Islet precursor cell (in vitro differentiated cells): ENCODE measurements at places on chromosomes 6 and 20.

- DNase-seq = no peak
Observed at GRCh38 chr6:148218542-148219258, 123.9 kb upstream of the SASH1 start.

DNA sequence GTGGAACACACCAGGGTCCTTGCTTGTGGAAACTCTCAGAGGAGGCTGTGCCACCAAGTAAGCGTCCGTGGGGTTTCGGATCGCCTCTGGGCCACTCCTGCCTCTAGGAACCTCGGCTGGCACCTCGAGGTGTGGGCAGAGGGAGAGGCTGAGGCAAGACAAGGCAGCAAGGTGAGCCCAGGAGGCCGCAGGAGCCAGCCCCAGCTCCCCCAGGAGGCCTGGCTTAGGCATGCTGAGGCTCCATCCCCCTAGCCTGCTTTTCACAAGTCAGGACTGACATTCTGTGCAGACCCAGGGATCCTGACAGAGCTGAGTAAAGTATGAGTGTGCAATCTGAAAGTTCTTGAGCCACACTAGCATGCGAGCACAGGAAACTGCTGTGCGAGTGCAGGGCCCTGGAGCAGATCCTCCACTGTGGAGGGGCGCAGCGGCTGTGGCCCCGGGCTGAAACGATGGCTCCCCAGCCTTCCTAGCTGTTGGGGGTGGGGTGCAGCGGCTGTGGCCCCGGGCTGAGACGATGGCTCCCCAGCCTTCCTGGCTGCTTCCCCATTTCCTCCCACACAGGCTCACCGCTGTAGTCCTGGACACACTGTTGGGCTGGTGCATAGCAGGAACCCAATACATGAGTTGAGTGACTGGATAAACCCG is 75.2 kb upstream of the CD93 start:
- peak; percentile 47 for DNase-seq

GRCh38 chr6:12051861-12052368 is 39.8 kb downstream of the HIVEP1 start:
- no peak for DNase-seq

DNA sequence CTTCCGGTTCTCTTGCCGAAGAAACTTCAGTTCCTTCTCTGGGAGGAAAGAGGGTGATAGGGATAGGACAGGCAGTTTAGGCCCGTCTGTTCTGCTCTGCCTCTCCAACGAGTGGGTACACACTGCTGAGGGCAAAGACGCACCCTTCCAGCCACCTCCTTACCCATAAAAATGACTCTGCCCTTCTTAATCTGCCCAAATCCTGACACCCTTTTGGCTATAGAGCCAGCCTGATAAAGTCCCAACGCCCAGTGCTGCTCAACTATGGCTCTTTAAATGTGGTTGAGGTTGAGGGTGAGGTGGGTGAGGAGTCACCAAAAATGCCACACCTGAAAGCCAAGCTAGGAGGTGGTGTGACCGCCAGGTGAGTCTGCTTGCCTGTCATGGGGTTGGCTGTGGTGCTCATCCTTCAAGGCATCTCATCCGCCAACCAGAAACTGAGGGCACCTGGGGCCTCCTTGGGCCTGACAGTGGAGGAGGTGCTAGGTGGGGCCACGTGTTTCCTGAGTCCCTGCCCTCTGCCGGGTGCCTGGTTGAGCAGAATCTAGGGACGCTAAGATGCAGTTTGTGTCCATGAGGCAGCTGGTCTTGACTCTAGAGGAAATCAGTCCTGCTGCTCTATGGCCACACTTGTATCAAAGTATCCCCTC is 16.3 kb downstream of the CCDC167 start:
- DNase-seq = no peak

DNA sequence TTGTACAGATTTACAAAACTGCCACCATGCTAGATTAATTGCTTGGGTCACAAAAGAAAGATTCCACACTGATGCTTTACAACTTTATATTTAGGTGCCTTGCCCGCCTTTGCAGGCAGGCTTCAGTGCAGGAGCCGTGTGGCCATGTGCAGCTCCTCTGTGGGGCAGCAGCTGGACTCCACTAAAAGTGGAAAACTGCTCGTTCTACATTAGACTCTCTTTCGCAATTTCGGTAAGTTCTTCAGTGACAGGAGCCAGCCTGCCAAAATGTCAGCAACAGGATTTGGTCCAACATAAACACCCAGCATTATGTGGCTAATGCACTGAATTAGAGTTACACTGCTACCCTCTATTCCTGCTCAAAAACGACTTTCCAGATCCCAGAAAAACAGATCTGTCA is 174.4 kb upstream of the KCNK16 start:
- DNase-seq = no peak

- peak; percentile 67 for DNase-seq
Observed at GRCh38 chr6:34276881-34277762, 28.3 kb upstream of the SMIM29 start.

- no peak for DNase-seq
Observed at GRCh38 chr6:139364302-139364981, 10.0 kb downstream of the CITED2 start.

DNA sequence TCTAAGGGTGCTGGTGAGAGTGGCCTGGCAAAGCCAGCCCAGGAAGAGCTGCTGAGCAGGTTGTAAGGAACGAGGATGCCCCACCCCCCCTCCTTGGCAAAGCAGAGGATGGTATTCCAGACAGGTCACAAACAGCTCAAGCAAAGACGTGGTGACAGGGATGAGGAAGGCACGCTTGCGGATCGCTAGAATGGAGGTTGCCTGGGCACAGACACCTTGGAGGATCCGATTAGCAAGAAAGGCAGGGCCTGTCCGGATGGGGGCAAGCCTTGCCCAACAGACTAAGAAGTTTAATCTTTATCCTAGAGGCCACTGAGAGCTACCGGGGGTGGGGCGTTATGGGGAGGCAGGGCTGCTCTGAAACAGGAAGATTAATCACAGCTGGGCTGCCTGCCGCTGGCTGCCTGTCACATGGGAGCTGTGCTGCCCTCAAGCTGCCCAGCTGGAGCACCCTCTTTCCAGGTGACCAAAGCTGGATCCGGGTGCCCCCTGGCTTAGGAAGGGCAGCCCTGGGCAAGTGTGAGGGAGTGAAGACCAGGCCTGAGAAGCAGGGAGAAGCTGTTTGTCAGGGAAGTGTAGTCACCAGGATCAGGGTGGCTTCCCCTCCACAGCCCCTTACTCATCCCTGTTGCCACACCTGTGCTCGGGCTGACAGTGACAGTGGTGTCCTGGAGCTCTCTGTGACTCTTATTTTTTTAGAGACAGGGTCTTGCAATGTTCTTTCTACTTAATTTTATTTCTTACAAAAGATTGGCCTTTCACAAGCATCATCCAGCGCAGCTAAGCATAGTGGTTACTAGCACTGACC is 9.1 kb upstream of the MAPK13 start:
- no peak for DNase-seq

GRCh38 chr6:140124498-140124897 is 750.0 kb upstream of the CITED2 start:
- no peak for DNase-seq

GRCh38 chr20:10349118-10349517 is 84.9 kb downstream of the MKKS start:
- no peak for DNase-seq

DNA sequence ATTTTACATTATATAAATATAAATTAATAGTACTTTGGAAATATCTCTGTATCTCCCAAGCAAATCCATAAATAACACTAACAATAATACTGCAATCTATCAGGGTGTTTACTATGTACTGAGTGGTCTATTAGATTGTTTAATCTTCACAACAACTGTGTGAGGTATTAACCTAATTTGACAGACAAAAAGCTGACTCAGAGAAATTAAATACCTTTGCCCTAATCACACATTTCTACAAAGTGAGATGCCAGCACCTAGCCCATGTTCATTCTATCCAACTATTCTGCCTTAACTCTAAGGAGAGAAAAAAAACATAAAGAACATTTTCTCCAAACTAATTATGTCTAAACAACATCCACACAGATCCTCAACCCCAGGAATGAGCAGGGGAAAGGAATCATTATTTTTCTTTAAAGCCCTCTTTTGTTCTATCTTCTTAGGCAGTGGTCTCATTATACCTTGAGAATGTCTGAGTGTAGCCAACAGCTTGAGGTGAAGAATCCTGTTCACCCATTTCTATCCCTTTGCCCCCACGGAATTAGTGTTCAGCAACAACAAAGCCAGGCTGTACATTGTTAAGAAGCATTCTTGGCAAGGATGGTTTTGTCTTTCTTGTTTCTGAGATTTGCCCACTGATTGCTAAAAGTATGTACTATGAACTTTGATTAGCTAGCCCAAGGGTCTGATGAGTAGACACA is 42.7 kb downstream of the PRL start:
- no peak for DNase-seq

DNA sequence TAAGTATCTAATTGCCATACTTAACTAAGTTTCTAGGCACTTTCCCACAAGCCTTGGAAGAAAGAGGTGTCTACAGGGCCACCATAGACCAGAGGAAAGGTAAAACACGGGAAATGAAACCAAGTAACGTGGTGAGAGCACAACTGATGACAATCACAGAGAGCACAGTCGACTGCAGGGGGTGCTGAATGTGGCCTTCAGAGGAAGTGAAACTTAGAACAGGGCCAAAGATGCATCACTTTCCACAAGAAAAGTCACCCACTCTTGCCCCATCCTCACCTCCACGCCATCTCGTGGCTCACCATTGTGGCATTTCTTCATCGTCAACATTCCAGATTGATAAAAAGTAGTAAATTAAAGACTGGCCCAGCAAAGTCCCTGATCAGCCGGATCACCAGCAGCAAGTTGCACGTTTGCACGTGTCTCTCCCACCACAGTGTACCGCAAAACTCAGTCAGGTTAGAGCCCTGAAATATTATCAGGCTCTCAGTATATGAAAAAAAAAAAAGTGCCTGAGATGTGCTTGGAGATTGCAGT is 31.4 kb downstream of the HIVEP2 start:
- DNase-seq = no peak

DNA sequence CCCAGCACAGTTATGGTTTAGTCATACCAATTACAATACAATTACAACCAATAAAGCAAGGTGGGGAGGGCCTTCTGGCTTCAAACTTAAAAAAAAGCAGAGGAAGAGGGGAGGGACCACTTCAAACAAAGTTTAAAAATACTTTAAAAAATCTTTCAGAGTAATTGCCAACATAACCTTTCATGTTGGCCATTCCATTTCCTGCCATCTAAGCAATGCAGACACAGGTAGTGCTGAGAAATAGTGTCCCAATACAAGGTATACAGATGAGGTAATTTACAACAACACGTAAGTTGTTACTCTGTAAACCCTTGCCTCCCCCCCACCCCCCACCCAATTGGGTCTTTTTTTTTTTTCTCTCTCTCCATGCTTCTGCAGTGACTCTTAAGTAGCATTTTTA is 18.8 kb upstream of the TBC1D20 start:
- DNase-seq = no peak

- DNase-seq = no peak
Observed at GRCh38 chr6:42715871-42716270, 6.5 kb downstream of the PRPH2 start.

DNA sequence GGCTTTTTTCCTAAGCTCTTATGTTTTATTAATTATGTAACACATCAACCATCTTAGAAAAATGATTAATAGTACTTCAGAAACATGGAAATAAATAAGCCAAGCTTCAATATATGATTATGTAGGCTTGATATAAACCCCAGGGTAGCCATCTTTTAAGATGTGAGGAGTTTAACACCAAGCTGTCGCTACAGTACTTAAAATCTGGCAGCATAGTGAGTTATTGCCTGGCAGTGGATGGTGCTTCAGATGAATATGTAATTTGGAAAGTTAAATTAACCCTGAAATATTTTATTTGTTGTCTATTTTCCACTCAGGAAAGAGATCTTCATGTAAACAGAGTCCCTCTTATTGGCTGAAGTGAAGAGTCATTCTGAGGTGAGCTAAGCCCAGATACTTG is 339.0 kb upstream of the ZFP64 start:
- no peak for DNase-seq

- no peak for DNase-seq
Observed at GRCh38 chr6:34138914-34139510, 6.9 kb downstream of the GRM4 start.

DNA sequence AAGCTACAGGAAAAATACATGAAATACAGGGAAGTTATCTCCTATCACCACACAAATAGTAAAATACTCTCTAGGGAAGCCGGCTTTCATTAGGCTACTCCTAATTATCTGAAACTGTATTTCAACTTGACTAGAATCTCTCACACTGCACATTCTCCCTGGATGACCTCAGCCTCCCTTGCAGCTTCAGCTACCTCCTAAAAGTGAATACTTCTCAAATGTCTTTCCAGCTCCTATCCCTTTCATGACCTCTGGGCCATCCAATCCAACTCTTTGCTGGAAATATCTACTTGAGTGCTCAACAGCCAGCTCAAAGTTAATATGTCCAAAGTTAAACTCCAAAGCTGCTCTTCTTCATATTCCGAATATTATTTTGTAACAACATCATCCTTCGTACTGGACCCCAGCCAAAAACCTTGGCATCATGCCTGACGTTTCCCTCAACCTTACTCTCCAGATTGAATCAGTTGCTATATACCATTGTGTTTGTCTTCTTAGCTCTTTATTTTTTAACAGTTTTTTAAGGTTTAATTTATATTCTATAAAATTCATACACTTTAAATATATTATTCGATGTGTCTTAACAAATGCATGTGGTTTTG is 29.4 kb upstream of the KIF6 start:
- DNase-seq = no peak

DNA sequence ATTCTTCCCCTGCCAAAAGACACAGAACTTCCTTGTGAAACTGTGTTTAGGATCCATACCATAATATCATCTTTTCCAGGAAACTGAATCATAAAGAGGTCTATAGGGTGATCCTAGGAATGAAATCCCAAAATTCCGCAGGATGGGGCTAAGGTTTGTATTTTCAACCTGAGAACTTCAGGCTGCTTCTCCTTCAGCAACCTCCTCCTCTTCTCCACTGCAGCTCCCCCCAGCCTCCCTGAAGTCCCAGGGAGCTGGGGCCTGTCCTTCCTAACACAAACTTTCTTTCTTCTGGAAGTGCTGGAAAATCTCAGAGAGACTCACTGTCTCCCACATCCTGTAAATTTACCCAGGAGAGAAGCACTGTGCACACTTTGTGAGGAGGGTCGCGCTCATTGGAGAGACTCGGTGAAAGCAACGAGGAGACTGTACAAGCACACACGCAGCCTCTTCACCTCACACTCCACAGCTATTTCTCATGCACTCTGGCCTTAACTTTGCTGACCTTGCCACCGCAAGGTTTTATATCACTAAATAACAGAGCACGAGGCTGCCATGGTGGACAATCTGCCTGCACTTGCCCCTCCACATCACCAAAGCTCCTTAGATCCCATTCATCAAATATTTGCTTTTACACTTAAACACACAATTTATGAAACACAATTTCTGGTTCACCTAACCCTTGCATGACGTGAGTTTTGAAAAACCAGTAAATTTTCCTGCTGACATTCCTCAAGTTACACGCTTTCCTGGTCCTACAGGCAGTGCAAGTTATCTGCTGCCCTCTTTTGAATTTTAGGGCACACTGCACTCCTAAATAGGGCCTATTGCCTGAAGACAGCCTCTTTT is 14.3 kb downstream of the ID4 start:
- DNase-seq = peak; percentile 85
